Ovary (tissue), 10 donors: ENCODE measurements at places on chromosomes 1 and 21. TPM values are rescaled to one million over a fixed set of nuclear protein-coding genes. Genes with fewer than 3 reads are reported as not detected.

Gene HCRTR1
- not detected for total RNA-seq

GRCh38 chr1:231684356-231685244 lies 58.0 kb downstream of the DISC1 start:
- DNase-seq, result no peak

Gene OR14K1
- not detected for total RNA-seq

Gene CELA3A
- 25.4 TPM for total RNA-seq

GRCh38 chr1:12039164-12039525 lies 19.8 kb downstream of the MIIP start:
- no peak for DNase-seq
